ENCODE measurements at places on chromosomes 16 and 17. TPM values are rescaled to one million over a fixed set of nuclear protein-coding genes. Genes with fewer than 3 reads are reported as not detected.
A peak's percentile ranks its signal among the peaks of the same experiment; 100 is the strongest.

GRCh38 chr17:3808701-3809100, 7.7 kb upstream of the ITGAE start:
- peak; percentile 21 for DNase-seq

The ZNF594 gene
- 0.67 TPM for polyA plus RNA-seq

GRCh38 chr17:63646488-63646806, 24.2 kb downstream of the MAP3K3 start:
- DNase-seq, result no peak

DNA sequence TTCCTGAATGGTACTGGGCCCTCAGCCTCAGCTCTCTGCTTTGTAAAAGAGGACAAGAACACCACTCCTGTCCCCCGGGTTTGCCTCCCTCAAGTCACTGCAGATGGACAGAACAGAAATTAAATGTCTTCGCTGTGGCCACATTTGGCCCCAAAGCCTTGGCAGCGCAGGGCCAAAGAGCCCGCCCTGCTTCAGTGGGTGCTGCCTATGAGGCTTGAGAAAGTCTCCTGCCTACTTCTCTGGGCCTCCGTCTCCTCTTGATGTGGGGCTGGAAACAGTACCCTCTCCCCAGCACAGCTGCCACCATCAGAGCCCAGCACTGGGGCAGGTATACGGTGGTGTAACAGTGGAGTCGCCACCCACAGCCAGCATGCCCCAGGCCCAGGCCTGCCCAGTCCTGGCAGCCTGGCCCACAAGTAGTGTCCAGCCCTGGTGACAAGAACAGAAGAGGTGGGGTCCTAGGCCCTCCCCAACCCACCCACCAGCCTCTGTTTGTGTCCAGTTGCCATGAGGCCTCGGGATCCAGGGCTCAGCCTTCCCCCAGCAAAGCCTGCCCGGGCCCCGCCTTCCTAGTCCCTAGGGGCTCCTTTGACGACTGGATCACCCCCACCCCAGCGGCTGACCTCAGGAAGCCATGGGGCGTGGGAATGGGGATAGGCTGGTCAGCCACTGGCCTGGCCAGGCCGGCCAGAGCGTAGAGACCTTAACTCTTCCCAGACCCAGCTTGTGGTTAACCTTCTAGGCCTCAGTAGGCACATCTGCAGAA, 3.9 kb upstream of the TPPP3 start:
- no peak for DNase-seq

DNA sequence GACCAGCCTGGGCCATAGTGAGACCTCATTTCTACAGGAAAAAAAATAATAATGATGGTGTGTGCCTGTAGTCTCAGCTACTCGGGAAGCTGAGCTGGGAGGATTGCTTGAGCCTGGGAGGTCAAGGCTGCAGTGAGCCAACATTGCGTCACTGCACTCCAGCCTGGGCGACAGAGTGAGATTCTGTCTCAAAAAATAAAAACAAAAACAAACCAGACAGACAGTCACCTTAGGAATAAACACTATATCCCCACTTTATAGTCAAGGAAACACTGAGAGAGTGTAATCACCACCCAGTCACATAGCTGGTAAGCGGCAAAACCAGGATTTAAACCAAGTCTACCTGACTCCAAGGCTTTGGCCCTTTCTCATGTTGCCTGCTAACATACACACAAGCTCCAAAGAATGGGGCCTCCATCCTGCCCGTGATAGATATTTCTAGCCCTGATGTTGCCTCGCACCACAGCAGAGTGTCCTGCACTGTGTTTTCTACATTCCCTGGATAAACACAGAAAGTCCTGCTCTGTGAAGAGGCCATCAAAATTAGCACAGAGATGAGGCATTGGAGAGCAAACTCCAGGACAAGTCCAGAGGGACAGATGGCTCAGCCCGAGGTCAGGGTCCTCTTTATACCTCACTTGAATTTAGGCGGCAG, 66.1 kb upstream of the SMURF2 start:
- no peak for DNase-seq

DNA sequence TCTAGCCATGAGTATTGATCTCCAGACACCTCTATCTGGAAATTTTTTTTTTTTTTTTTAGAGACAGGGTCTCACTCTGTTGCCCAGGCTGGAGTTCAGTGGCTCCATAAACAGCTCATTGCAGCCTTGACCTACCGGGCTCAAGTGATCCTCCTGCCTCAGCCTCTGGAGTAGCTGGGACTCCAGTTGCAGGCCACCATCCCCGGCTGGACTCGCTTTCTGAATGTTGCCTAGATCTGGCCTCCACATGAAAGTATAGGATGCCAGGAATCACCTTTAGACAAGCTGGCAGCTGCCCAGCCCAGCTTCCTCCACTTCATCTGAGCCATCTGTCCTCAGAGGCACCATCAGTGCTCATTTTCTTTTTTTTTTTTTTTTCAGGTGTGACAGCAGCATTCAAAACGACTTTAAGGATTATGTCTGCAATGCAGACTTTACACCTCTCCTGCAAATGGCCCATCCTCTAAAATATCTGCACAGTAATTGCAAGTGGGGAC, 6.4 kb upstream of the PRR14 start:
- no peak for DNase-seq

DNA sequence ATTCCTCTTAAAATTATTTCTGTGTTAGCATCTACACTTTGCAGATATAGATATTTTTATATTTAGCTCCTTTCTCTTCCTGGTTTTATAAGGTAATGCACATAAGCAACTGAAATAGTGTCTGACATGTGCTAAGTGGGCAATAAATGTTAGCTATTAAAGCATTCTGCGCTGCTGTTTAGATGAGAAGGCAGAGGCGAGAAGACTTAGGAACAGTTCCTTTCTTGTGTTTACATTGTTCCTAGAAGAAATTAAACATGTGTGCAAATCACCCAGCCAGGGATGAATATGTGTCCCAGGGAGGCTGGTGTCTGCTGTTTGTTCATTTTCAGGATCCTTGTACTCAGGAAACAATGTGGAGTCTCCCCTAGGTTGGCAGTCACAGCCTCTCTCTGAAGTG, 292.3 kb downstream of the PMP22 start:
- DNase-seq, result no peak

The DLX4 gene
- 0.22 TPM for polyA plus RNA-seq

DNA sequence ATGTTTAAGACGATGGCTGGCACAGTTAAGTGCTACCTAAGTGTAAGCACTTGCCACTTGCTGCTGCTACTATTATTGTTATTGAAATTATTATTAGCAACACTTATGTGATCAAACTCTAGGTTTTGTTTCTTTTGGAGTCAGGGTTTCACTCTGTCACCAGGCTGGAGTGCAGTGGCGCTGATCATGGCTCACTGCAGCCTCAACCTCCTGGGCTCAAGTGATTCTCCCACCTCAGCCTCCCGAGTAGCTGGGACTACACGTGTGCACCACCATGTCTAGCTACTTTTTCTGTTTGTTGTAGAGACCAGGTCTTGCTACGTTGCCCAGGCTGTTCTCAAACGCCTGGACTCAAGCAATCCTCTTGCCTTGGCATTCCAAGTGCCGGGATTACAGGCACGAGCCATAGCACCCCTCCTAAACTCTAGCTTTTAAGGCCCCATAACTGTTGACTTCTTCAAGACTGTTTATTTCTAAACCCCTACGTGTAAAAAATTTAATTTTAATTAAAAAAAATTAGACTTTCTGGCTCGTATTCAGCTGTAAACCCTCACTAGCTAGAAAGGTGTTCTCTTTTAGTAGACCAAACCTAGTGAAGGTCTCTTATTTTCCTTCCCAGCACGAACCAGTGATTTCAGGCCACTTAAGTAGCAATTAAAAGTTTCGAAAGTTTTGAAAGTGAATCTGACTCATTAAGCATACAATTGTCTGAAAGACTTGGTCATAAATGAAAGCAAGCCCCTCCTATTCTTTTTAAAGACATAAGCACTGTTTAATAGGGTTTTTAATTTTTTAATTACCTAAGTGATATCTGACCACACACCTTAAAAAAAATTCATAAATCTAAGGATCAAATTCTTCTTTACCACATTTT, 11.7 kb upstream of the SCNN1B start:
- DNase-seq, result no peak
